Sigmoid colon (tissue), 7 donors: ENCODE measurements at places on chromosomes 3 and 15. TPM values are rescaled to one million over a fixed set of nuclear protein-coding genes. Genes with fewer than 3 reads are reported as not detected.

DNA sequence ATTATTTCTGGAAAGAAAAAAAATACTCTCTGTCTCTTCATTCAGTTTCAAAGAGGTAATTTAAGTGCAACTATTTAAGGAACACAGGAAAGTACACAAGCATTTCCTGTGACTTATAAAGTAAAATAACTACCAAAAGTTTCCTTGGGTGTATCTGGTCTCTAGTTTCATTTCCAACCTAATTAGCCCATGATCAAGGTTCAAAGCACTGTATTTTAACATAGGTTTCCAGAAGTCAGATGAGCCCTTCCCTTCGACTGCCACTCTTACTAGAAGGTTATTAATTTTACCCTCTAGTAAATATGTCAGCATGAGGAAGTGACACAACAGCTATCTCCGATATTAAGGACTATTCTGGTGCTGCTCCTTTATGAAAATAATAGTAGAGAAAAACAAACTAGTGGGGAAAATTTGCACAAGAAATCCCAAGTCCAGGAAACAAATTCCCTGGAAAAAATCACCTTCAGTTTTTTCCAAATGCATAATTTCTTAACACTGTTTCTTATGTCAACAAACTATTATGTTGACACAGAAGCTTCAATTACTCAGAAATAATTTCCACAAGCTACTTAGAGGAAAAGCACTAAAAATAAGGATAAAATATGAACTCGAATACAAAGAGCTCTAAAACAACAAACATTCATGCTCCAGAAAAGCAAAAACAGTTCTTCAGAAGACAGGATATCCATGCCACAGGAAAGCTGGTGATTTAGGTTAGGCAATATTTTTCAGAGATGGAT is 35.3 kb downstream of the CCPG1 start:
- H3K4me1 ChIP-seq: no peaks in the 10 kb centered on the region
- no peak overlapping the region for H3K27ac ChIP-seq
- H3K27me3 ChIP-seq: no peaks in the 10 kb centered on the region

DNA sequence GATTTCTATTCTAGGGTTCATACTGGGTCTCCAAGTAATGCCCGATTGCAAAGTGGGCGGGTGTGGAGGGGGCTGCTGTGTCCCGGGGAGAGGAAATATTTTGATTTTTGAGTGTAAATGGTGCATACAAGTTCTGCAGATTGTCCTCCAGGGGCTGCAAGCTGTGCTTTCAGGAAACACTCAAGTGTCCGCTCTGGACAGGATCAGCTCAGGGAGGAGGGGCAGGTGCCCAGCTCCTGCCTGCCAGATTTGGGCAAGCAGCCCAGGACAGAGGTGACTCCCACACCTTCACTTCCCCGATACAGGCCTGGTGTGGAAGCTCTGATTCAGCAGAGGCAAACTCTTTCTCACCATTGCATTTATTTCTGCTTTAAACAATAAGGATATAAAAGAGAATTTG is 142.7 kb downstream of the ALDH1A2 start:
- H3K27me3 ChIP-seq: no peaks in the 10 kb centered on the region
- H3K36me3 ChIP-seq: no peaks in the 10 kb centered on the region
- H3K4me3 ChIP-seq: no peak overlapping the region
- DNase-seq: no peak

GRCh38 chr3:21188459-21188858 is 562.6 kb downstream of the ZNF385D start:
- DNase-seq: no peak
- no peaks in the 10 kb centered on the region for H3K36me3 ChIP-seq
- no peak overlapping the region for H3K4me3 ChIP-seq
- no peaks in the 10 kb centered on the region for H3K27me3 ChIP-seq

SLC15A2 gene
- 1.1 TPM for total RNA-seq

DNA sequence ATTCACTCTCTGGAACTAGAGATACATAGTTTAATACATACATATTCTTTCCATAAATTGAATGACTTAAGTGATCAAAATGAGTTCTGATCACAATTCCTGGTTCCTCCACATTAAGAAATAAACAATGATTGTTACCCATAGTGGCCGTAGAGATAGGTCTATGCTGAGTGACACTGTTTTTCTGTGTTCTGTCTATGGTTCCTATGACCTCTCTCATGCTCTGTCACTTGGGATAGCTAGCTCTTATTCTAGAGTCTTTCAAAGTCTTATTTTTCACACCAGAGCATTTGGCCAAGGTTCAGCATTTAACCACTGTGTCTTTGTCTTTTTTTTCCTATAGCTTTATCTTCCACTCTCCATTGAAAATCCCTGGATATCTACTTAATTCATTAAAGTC is 132.4 kb downstream of the GOLGA6L6 start:
- H3K36me3 ChIP-seq: no peaks in the 10 kb centered on the region
- no peak overlapping the region for H3K4me3 ChIP-seq
- H3K4me1 ChIP-seq: no peaks in the 10 kb centered on the region
- no peak for DNase-seq
- H3K27me3 ChIP-seq: no peaks in the 10 kb centered on the region
- H3K27ac ChIP-seq: no peak overlapping the region

GRCh38 chr3:44661189-44661588 is 12.7 kb downstream of the ZNF35 start:
- no peak for DNase-seq
- H3K27ac ChIP-seq: no peak overlapping the region
- no peak overlapping the region for H3K4me3 ChIP-seq
- no peaks in the 10 kb centered on the region for H3K27me3 ChIP-seq

GRCh38 chr3:172982736-172983364 is 158.2 kb downstream of the SPATA16 start:
- H3K36me3 ChIP-seq: no peaks in the 10 kb centered on the region
- H3K4me3 ChIP-seq: no peak overlapping the region
- H3K4me1 ChIP-seq: no peaks in the 10 kb centered on the region
- no peaks in the 10 kb centered on the region for H3K27me3 ChIP-seq

- no peaks in the 10 kb centered on the region for H3K27me3 ChIP-seq
- H3K4me1 ChIP-seq: no peaks in the 10 kb centered on the region
- DNase-seq: no peak
- H3K4me3 ChIP-seq: no peak overlapping the region
- H3K27ac ChIP-seq: no peak overlapping the region
Measured at GRCh38 chr3:42402394-42403096, 7.9 kb downstream of the LYZL4 start.

FAM81A gene
- 4.7 TPM for total RNA-seq

RYR3 gene
- total RNA-seq: 11.4 TPM

ADGRG7 gene
- not detected for total RNA-seq

- no peak overlapping the region for H3K27ac ChIP-seq
- DNase-seq: no peak
- H3K27me3 ChIP-seq: no peaks in the 10 kb centered on the region
- H3K4me3 ChIP-seq: no peak overlapping the region
- H3K36me3 ChIP-seq: peaks cover 7% of the 10 kb centered on the region
Measured at GRCh38 chr3:129555616-129556357, 12.8 kb downstream of the H1-8 start.
